ENCODE measurements at places on chromosomes 12 and 14.

- DNase-seq: peak; percentile 34
Measured at GRCh38 chr12:100574187-100575074, 947 bp downstream of the GAS2L3 start.

DNA sequence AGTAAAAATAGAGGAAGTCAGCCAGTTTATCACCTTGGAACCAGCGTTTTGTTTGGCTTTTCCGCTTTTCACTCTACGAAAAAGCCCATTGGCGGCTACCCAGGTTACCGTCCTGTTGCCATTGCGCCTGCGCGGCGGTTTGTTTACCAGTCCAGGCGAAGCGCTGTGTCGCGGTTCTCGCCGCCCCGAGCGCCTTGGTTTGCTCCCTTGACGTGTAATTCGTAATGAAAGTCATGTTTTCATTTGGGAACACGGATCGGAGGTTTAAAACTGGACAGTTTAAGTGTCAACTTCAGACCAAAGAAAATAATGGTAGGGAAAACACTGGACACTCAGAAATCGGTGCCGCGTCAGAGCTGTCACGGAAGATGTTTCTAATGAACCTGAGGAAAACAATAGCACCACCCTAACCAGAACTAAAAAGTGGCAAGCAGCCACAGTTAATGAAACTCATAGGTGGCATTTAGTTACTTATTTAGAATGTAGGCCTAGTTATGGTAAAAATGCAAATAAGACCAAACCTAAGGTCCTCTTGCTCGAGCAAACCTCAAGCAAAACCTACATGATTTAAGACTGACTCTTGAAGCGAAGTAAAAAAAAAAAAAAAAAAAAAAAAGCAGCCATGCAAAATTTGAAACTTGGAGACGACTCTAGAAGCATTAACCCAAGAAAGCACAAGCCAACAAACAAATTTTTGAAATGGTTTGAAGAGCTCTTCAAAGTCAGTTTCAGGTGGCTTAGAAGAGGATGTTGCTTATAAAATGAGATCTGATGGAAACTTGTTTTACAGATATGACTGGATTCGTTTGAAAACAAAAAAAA is 790 bp upstream of the GPR19 start:
- peak; percentile 85 for DNase-seq

- no peak for DNase-seq
Measured at GRCh38 chr14:92568621-92569479, 55.3 kb downstream of the RIN3 start.

DNA sequence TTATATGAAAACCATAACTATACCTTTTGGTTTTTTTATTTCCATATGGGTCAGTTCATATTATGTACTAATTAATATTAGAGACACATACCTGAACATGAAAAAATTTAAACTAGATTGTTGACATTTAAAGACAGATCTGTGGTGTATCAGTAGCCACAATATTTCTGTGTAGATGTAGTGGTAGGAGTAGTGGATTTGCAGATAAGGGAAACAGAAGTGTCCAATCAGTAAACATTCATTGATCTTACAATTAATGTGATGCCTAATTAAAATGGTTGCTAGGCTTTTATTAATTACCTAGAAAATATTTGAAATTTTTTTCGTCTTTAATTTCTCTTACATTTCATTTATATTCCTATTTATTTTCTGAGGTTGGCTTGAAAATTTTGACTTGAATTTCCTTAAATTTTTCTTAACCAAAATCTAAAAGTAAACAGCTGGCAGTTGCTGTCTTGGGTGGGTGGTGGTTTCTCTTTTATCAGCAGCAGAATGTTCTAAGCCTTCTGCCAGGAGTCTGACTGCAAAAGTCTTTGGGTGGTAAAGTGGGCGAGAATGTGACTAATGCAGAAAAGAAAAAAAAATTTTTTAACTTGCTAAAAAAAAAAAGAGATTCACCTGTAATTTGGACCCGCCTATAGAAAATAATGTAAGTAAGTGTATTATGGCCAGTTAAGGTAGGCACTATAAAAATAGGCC is 2.4 kb downstream of the FGFR1OP2 start:
- peak; percentile 42 for DNase-seq

DNA sequence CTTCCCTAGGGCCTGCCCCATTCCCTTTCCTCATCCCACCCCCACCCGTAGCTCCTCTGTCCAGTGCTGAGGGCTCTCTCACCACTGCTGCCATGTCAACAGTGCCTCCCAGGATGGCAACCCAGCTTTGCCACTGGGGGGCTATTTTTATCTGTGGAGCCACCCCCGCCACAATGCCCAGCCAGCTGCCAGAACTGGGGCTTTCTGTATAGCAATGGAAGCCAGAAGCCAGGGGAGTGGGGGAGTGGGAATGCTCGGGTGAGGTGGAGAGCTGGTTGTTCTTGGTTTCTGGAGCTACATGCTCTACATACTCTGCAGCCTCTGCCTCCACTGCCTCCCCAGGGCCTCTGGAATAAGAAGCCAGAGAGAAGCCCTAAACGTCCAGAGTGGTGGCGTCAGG is 8.9 kb downstream of the PDE1B start:
- DNase-seq: no peak

- no peak for DNase-seq
Measured at GRCh38 chr12:19740472-19741131, 301.3 kb downstream of the AEBP2 start.

All from fibroblast of the aortic adventitia (primary cell).